ENCODE measurements at places on chromosomes 6 and 20. TPM values are rescaled to one million over a fixed set of nuclear protein-coding genes. Genes with fewer than 3 reads are reported as not detected.

Gene SLC17A2
- polyA plus RNA-seq, result not detected

Gene TTK
- polyA plus RNA-seq, result 4.1 TPM

Gene BNIP5
- not detected for polyA plus RNA-seq

Gene C20orf144
- polyA plus RNA-seq, result 0.05 TPM

Gene ADGRB3
- not detected for polyA plus RNA-seq

Gene SLC35D3
- not detected for polyA plus RNA-seq

Gene LPIN3
- 2.5 TPM for polyA plus RNA-seq

Gene RBM38
- polyA plus RNA-seq, result 37.4 TPM

Gene CDSN
- polyA plus RNA-seq, result 0.03 TPM

Gene SYNDIG1
- polyA plus RNA-seq, result not detected

Gene DAAM2
- polyA plus RNA-seq, result 0.46 TPM

Gene POLR1H
- 66.7 TPM for polyA plus RNA-seq

Gene CNR1
- not detected for polyA plus RNA-seq

Gene CFB
- polyA plus RNA-seq, result 0.87 TPM

Gene SIRPD
- not detected for polyA plus RNA-seq

Gene CST11
- polyA plus RNA-seq, result not detected

Gene KCNQ2
- not detected for polyA plus RNA-seq

Gene GPANK1
- polyA plus RNA-seq, result 17.5 TPM

Gene FLRT3
- polyA plus RNA-seq, result 0.08 TPM

Gene HLA-DQA2
- polyA plus RNA-seq, result not detected

Gene BFSP1
- 2.5 TPM for polyA plus RNA-seq

Gene GINS1
- polyA plus RNA-seq, result 6.4 TPM

Gene TINAG
- polyA plus RNA-seq, result not detected

Gene SLC22A7
- not detected for polyA plus RNA-seq

Gene IMPG1
- polyA plus RNA-seq, result not detected

Gene ADTRP
- polyA plus RNA-seq, result 3.6 TPM

Gene LAMA5
- 27.2 TPM for polyA plus RNA-seq
